ENCODE measurements at places on chromosomes 3 and 15. TPM values are rescaled to one million over a fixed set of nuclear protein-coding genes. Genes with fewer than 3 reads are reported as not detected.

The FEM1B gene
- 55.2 TPM for total RNA-seq

The NR1I2 gene
- 0.20 TPM for total RNA-seq

- DNase-seq, result no peak
- H3K27ac ChIP-seq, result no peak overlapping the region
- no peaks in the 10 kb centered on the region for H3K36me3 ChIP-seq
- no peaks in the 10 kb centered on the region for H3K27me3 ChIP-seq
- H3K4me3 ChIP-seq, result no peak overlapping the region
Measured at GRCh38 chr15:27853624-27854455, 245.3 kb downstream of the OCA2 start.

DNA sequence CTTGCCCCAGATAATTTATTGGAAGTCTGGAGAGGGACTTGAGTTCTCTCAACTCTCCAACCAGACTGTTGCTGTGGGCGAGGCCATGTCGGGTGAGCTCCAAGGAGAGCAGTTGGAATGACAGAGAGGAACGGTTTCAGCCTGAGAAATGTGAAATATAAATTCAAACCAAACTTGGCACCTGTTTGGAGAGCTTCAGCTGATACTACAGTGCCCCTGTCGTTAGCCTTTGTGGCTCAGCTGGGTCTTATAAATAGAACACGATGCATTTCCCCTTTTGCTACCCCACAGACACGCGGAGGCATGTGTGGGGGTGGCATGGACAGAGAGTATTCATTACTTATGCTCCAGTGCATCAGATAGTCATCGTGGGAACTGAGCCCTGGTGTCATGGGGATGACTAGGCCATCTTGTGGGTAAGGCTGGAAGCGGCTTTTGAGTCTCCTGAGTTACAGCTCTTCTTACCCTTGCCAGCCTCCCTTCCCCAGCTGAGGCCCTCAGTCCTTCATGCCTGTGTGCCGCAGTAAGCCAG lies 15.6 kb downstream of the SMAD3 start:
- peaks cover 3% of the 10 kb centered on the region for H3K36me3 ChIP-seq
- peak overlapping the region; percentile 39 for H3K4me3 ChIP-seq
- peak overlapping the region; percentile 88 for H3K27ac ChIP-seq
- H3K4me1 ChIP-seq, result peaks cover 99% of the 10 kb centered on the region
- DNase-seq, result peak; percentile 66

GRCh38 chr3:66149269-66149668 lies 71.5 kb upstream of the SLC25A26 start:
- no peaks in the 10 kb centered on the region for H3K4me1 ChIP-seq
- DNase-seq, result no peak
- H3K36me3 ChIP-seq, result no peaks in the 10 kb centered on the region
- no peak overlapping the region for H3K4me3 ChIP-seq
- H3K27ac ChIP-seq, result no peak overlapping the region

Data from CD4-positive, CD25-positive, alpha-beta regulatory T cell (primary cell).